ACHN (cell line): ENCODE measurements at places on chromosomes 2 and 18.

- DNase-seq: no peak
These were observed 167.3 kb upstream of the CYRIA start for GRCh38 chr2:16832910-16833309.

DNA sequence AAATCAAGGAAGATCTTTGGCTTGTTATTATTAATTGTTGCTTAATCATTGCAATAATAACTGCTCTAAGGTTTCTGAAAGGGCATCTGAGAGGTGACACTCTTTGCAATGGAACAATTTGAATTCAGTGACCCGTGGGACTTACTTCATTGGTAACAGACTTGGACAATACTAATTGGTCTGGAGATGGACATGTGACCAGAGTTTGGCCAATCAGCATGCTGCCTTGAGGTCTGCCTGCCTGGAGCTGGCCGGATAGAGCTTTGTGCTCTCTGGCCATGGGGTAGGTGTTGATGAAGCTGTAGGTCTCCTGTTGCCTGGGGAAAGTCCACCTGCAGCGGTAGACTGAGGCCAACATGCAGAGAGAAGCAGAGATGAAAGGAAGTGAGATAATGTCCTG is 24.0 kb upstream of the VPS4B start:
- no peak for DNase-seq

- DNase-seq: no peak
These were observed 7.9 kb upstream of the PDCL3 start for GRCh38 chr2:100554798-100555407.

GRCh38 chr2:148930046-148930775 is 55.2 kb downstream of the KIF5C start:
- DNase-seq: no peak

DNA sequence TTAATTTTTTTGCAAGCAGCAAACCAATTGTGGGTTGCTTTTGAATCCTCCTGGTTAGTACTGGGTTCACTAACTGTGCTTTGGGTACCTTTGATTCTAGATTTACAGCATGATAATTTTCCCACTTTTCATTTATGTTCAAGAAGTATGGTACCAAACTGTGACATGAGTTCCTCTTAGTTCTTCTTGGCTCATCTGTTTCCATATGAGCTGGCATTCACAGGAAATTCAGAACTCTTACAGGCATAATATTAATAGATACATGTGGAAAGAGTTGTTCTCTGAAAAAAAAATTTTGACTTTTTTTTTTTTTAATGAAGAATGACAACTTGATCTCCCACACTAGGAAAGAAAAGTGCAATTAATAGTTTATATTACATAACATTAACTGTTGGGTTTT is 59.4 kb downstream of the FMNL2 start:
- DNase-seq: no peak

- DNase-seq: no peak
These were observed 1.5 kb downstream of the AQP4 start for GRCh38 chr18:26863921-26864497.

GRCh38 chr18:79554945-79555645 is 124.5 kb upstream of the CTDP1 start:
- no peak for DNase-seq

DNA sequence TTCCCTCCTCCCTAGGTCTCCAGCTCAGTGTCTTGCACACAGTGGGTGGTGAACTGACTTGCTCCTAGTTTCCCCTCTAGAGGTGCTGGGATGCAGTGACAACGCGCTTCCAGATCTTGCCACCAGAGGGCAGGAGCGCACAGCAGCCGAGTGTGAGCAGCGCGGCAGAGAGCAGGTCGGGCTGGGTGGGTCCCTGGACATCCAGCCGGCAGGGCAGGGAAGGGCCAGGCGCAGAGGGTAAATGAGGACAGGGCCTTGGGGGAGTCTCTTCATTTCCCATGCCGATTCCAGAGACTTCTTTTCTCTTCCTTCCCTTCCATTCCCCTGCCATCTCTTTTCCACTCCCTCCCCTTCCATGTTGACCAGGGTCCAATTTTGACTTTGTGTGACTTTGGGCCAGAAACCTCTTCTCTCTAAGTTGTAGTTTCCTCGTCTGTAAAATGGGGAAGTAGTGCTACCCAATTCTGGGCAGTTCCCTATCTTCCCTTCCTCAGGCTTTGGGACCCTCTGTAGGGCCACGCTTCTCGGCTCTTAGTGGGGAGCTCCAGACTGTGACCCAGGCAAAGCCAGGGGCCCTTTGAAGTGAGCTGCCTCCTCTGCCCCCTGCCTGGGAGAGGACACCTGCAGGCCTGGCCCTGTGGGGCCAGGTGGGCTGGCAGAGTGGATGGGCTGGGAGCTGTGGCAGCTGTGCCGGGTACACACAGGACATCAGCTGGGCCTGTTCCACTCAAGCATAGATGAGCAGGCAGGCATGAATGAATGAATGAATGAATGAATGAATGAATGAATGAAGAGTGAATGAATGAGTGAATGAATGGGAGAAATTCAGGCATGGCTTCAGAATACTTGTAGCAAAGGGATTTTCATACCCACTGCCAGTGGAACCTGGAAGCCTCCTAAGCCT is 43.3 kb upstream of the TAF1B start:
- DNase-seq: peak; percentile 83

DNA sequence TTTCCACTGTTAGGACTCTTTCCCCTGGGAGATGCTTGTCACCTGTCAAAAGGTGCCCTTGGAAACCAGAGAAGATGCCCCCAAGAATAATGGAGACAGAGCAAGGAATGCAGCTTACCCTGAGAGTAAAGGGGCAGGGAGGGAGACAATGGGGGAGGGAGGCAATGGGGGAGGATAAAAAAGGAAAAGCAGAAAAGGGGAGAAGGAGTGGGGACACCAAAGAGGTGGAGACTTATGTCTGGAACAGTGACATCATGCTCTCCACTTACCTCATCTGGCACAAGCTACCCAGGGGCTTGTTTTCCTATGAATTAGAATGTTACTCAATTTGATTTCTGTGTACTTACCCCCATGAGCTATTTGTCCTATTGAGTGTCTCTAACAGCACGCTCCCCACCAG is 67.9 kb downstream of the MRO start:
- no peak for DNase-seq

GRCh38 chr2:149329068-149329467 is 1.3 kb upstream of the LYPD6 start:
- DNase-seq: no peak

DNA sequence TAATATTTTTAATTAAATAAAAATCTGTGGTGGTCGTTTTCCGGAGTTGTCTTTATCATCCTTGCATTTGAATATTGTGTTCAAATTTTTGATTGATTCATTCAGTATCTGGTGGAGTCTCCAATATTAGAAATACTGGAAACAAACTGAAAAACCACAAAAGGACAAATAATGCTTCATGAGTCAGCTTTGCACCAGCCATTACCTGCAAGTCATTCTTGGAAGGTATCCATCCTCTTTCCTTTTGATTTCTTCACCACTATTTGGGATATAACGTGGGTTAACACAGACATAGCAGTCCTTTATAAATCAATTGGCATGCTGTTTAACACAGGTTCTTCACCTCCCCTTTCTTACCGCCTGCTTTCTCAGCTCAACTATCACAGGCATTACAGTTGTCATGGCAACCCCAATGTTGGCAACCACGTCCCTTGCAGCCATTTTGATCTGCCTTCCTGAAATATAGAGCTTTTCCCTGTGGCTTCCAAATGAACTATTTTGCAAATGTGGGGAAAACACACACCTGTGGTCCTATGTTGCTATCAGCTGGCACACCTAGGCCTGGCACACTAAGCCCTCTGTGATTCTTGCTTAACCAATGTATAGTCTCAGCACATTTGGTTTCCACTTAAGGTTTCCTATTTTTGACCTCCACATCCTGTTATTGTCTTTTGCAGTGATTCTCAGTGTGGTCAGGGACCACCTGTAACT is 6.5 kb downstream of the CTLA4 start:
- no peak for DNase-seq

- no peak for DNase-seq
These were observed 141.4 kb downstream of the SMAD7 start for GRCh38 chr18:48809365-48809764.

GRCh38 chr2:208034503-208035140 is 9.3 kb upstream of the PLEKHM3 start:
- no peak for DNase-seq

DNA sequence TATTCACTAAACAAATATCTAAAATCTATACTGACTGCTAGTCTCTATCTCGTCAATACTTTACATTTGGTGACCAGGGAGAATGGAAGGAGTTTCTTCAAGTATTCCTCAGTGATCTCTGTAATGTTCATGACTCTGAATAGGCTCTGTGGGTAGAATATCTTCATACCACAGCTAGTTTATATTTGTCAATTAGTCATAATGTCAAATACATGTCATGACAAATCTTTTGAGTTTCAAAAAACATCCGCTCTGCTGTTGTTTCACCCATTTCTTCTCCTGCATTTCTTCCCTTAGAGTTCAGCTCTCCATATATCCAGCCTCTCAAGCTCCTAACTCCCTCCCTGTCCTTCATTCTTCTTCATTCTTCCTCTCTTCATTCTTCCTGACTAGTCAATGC is 206.5 kb upstream of the FANCL start:
- DNase-seq: no peak

GRCh38 chr18:70260683-70261082 is 28.2 kb upstream of the SOCS6 start:
- no peak for DNase-seq

GRCh38 chr2:212737392-212738172 is 199.0 kb upstream of the ERBB4 start:
- no peak for DNase-seq

DNA sequence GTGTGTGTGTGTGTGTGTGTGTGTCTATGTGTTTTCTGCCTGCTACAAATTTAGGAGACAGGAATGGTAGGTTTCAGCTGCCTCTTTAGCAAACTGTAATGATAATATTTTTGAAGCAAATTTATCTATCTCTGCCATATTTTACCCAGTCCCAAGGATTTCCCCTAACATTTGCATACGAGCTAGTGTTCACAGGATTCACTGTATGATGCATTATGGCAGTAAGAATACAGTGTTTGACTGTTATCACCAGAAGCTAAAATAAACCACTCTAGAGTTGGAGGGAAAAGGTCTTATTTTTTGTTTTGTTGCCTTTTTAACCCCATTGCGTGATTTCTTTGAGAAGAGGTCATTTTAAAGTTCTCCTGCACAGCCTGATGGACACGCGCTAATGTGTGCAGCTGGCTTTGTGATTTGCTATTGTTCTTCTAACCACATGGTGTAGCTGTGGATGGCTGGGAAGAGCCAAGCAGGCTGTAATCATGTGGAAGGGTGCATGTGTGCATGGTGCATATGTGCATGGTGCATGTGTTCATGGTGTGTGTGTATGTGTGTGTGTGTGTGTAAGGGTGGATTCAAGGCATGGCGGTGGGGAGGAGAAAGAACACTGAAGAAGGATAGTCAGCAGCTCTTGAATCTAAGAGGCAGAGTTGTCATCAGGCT is 62.4 kb downstream of the PLB1 start:
- no peak for DNase-seq

DNA sequence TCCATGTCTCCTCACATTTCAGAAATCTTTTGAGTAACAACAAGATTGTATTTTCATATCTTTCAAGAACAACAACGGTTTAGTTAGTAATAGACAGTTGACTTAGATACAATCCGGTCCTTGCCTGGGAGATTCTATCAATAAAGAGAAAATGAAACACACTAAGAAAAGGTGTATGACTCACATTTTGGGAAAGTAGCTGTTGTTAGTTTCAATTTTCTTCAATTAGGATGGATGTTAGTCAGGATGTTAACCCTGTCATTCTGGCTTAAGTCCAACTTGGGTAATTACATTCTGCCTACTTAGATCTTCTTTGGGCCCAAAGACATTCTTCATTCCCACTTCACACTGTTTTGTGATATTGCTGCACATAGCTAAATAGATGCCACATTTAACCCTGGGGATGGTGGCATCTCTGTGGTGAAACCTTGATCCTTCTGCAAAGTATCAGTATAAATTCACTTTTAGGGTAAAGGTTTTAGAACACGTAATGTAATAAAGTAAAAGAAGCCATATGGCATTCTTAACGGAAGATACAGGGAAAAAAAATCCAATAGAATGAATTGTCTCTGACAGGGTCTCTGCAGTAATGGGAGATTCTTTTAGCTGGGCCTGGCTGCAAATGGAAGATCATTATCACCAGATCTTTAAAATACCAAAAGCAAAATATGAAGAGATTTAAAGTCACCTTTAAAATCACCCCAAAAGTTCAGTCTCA is 365.5 kb downstream of the FIGN start:
- no peak for DNase-seq

GRCh38 chr18:67776929-67777328 is 260.4 kb upstream of the DSEL start:
- no peak for DNase-seq

DNA sequence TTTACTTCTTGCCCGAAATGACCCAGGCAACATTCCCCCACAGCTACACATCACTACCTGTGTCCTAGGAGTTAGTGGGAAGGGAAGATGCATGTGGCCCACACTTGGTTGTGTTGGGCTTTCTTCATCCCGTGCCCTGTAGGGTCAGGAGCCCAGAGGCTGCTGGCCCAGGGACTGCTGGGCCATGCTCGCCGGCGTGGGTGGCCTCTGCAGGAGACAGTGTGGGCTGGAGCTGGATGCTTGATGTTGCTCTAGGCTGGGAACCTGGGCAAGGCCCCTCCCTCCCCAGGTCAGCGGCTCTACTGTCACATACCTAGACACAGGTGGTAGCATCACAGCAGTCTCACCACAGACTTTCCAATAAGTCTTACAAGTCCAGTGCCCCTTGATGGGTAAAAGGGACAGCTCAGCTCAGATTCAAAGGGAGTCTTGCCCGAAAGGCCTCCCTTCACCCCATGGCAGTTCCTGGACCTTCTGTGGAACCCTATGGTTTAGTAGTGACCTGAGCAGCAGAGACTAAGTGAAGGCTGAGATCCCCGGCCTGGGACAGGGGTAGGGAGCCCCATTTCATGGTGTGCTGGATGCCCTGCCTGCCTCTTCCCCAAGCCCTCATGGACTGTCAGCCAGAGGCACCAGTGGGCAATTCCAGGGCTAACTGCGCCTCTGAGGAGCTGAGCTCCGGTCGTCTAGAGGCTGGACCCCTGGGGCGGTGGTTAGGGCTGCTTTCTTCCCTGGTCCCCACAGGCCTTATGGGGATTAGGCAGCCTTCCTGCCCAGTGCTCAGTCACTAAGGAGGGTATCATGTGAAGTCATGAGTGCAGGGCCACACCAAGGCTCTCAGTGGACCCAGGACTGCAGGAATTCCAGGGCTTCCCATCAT is 45.4 kb upstream of the FAHD2A start:
- DNase-seq: no peak

DNA sequence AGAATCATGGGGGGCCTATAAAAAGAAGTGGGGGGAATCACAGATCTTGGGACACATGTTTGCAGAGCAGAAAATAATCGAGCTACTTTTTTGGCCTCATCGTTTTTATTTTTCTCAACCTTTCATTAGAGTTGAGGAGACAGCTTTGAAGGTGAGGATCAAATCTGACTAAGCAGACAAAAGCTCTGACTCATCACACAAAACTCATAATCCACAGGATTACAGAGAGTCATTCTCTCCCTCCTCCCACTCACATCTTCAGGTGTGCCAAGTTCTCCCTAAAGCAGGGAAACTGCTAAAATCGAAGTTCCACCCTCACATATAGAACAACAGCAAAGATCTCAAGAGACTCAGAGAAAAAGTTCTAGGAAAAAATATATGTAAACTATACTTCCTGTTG is 15.6 kb downstream of the BAZ2B start:
- peak; percentile 41 for DNase-seq
